Endothelial cell of umbilical vein (primary cell): ENCODE measurements at places on chromosomes 2 and 18. TPM values are rescaled to one million over a fixed set of nuclear protein-coding genes. Genes with fewer than 3 reads are reported as not detected.
A peak's percentile ranks its signal among the peaks of the same experiment; 100 is the strongest.

GRCh38 chr2:26584656-26585055 lies 56.5 kb downstream of the CIB4 start:
- no peak for DNase-seq

GRCh38 chr2:241035818-241036396 lies 37.5 kb downstream of the SNED1 start:
- DNase-seq, result no peak

DNA sequence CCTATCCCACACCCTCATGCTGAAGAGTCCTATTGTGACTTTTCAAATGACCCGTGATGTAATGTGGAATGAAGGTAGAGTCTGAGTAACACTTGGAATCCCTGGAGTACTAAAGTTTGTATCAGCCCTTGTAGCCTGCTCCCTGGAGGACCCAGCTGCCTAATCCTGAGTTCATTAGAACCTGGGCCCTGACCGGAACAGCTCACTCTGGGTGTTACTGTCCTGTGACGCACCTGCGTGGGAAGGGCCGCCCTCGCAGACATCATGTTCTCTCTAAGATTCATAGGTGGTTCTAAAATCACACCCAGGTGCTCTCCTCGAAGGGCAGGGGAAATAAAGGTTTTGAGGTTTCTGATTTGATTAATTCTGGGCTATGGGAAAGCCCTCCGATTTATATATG lies 62.3 kb downstream of the NCK2 start:
- no peak for DNase-seq

GRCh38 chr2:101971836-101972235 lies 19.9 kb upstream of the IL1R2 start:
- DNase-seq, result no peak

DNA sequence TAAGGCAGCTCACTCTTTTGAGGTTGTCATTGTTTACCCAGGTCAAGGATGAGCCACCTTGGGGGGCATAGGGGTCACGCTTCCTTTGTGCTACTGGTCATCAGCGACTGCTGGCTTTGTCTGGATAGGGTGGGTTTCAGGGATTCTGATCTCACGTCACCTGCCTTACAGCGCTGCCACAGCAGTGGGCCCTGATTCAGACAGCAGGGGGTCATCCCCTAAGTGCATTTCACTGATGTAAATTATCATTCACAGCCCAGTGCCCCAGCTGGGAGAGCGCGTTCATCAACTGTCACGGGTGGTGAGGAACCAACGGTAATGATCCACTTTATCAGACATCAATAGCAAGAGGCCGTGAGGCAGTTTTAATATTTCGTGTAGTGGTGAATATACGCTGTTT lies 291.2 kb downstream of the NEDD4L start:
- DNase-seq, result no peak

DNA sequence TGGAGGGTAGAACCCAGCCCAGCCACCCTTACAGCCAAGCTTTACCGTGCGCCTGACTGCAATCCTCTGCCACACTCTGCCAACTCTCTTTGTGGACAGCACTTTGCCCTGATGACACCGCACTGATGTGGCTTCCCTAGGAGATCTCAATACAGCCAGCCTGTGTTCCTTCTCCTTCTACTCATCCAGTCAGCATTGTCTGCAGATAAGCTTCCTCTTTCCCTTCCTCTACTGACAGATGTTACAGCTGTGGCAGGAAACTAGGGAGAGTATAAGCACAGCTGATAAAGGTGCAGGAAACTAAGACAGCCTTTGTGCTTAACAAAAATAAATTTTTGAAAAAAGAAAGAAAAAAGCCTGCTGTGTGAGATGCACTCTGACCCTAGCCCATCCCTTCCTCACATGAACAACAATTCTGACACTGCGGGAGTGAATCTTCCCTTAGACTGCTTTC lies 25.0 kb downstream of the CEP68 start:
- DNase-seq, result peak; percentile 84

DNA sequence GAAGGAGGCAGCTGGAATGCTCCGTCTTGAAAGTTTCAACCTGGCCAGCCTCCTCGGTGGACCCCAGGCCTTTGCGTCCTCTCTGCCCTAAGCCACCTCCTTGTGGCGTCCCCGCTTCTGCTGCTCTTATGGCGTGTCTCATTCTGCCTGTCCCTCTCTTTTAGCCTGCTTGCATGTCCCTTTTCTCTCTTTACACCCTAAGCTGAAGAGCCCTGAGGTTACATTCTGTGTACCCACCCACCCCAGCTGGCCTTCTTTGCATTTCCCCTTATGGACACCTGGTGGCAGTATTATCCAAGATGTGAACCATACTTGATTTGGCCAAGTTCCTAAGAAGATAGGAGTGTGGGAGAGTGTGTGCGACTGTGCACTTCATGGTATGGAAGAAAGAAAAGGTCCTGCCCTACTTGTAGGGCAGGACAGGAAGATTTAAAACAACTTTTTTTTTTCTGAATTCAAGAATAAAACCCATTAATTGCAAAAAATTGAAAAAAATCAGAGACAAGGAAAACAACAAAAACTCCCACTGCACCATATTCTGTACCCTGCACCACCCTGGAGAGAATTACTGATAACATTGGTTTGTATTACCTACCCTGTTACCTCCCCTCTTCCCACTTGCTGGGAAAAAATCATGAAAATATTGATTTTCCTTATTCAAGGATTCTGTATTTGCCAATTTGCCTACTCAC lies 77.4 kb downstream of the DYSF start:
- peak; percentile 64 for DNase-seq

- peak; percentile 74 for DNase-seq
Measured at GRCh38 chr2:203909261-203909967, 27.1 kb upstream of the ICOS start.

DNA sequence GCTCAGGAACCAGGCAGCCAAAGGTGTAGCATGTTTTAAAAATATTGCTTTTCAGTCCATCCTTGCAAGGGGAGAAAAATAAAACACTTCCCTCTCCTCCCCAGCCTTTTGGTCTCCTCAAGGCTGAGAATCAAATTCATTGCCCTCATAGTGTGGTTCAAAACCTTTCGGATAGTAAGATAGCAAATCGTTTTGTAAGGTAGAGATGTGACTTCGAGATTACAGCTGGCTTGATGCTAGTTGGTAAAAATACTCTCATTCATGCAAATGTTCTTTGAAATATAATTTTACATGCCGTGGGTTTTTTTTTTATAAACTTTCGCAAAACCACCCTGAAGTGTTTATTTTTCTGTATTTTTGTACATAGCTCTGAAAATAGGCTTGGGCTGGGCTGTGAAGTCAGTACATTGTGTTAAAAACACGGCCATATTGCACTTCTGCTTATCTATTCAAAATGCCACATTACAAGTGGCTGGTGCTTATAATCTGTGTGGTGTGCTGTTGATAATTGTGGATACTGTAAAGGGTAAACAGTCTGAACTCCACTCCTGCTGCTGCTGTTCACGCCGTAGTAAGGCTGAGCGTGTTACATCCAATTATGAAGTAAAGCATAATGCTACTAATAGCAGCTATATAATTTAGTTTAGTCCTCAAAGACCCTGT lies 172.0 kb upstream of the SIX3 start:
- DNase-seq, result no peak

DNA sequence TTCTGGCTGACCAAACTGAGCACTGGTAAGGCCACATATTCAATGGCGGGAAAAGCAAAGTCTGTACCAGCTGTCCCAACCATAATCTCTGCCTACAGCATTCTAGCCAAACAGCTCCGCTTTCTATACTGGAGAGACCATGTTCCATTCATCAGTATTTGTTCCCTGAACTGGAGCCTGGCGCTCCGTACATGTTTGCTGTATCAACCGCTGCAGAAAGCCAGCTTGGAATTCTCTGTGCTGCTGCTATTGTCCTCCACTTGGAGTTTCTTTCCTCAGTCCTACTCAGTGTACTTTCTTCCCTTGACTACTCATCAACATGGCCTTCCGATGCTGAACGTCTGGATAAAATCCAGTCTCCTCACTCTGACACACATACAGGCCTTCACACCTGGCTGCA lies 1.9 kb downstream of the COA5 start:
- no peak for DNase-seq

DNA sequence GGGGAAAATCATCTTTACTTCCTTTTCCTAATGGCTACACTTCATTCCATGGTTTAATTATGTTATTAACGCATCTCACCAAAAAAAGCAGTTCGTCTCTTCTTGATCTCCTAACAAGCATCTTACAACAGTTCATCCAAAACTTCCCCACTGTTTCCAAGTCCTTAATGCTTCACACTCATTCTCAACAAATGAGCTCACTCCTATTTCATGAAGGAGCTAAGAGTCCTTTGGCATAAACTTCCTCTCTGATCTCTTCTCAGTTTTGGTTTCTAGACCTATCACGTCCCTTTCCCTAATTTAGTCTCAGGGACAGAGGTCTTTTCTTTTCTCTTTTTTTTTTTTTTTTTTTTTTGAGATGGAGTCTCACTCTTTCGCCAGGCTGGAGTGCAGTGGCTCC lies 205.9 kb upstream of the SLC39A10 start:
- DNase-seq, result no peak

DNA sequence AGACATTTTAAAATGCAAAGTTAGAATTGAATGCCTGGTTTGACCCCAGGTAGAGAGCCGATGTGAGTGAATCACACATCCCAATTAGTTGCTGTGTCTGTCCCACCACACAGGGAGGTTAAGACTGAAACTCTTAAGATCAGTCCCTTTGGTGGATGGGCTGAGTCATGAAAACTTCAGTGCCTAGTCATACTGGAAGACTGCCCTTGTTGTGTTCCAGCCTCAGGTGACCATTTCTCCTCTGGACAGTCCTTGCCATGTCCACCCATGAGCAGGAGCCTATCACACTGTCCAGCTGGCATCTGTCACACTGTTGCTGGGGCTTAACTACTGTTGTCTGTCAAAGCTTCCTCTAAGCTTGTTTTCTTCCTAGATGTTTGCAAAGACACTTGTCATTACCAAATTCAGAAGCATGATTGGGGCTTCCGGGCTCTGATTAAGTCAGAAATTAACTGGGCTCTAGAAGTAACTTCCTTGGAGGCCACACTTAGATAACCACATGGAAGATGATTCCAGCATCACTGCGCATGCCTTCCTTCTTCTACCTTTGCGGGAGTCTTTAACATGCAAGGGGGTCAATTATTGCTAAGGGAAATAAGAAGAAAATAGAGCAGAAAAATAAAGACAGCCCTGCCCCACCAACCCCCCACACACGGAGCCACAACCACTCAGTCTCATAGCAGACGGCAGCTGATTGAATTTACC lies 21.3 kb downstream of the CYRIA start:
- no peak for DNase-seq

GRCh38 chr2:9820020-9820973 lies 23.0 kb upstream of the TAF1B start:
- no peak for DNase-seq

GRCh38 chr2:213923543-213923942 lies 487.3 kb upstream of the VWC2L start:
- no peak for DNase-seq

DNA sequence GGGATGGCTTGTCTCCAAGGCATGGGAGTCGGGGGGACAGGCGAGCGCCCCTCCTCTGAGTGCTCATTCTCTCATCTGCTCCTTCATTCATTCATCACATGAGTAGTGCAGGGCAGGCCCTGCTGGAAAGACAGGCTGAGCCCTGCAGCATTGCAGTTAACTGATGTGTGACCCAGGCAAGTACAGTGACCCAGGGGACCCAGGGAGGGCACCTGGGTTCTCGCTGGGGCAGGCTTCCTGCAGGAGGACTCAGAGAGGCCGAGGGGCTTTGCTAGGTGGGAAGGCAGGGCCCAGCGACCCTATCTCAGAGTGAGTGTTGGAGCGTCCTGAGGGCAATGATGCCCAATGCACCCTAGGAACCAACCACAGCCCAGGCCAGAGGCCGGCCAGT lies 30.6 kb downstream of the HJURP start:
- no peak for DNase-seq

DNA sequence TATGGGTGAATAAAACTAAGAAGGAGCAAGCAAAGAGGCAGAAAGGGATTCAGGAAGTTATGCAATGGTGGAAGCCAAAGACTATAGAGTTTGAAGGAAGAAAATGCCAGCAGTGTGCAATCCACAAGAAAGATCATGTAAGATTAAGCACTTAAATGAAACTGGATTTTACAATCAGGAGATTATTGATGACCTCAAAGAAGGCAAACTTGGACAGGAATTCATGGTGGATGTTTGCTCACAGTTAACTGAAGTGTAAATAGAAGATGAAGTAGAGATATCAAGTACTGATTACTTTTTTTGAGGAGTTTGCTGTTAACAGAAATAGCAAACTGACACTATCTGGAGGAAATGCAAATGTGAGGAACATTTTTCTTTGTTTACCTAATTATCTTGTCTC lies 308.9 kb downstream of the RND3 start:
- no peak for DNase-seq

- DNase-seq, result no peak
Measured at GRCh38 chr2:67037655-67038054, 359.5 kb upstream of the ETAA1 start.

Gene GKN2
- not detected in 2 replicates for total RNA-seq

Gene ACKR3
- total RNA-seq, result 24.0 and 31.1 TPM in 2 replicates

Gene FLACC1
- total RNA-seq, result 1.4 TPM in 2 replicates

Gene SP9
- not detected in 2 replicates for total RNA-seq

Gene TRAK2
- total RNA-seq, result 35.7 and 38.5 TPM in 2 replicates

Gene STEAP3
- 12.7 and 17.4 TPM in 2 replicates for total RNA-seq

Gene IFT172
- total RNA-seq, result 34.1 and 35.6 TPM in 2 replicates

Gene ST8SIA3
- total RNA-seq, result not detected in 2 replicates
